NB4 (cell line): ENCODE measurements at places on chromosomes 1 and 21.

DNA sequence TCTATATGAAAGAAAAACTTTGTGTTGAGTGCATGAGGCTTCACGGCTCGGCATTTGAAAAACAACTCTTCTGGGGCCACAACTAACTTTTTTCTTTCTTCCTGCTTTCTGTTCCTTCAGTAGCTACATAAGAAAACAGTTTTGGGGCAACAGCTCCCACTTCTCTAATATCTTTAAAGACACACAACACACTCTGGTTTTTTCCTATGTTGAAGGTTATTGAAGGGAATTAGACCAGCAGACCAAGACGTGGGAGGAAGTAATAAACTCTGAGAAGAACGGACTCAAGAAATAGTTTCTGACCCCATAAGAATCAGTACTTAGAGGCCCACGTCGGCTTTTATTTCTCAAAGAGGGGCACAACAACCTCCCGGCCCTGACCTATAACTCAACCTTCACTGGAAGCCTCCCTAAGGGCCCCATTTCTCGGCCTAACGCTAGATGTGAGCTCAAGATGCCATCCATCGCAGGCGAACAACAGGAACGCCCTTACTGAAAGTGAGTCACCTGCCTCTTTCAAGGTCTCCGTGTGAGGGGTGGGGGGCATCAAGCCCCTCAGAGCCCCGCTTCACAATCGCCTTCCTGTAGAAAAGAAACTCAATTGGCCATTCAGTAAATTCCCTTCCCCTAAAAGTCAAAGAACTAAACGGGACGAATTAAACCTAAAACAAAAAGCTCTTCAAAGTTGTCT, 844 bp downstream of the ZMYM6 start:
- DNase-seq = peak; percentile 64

DNA sequence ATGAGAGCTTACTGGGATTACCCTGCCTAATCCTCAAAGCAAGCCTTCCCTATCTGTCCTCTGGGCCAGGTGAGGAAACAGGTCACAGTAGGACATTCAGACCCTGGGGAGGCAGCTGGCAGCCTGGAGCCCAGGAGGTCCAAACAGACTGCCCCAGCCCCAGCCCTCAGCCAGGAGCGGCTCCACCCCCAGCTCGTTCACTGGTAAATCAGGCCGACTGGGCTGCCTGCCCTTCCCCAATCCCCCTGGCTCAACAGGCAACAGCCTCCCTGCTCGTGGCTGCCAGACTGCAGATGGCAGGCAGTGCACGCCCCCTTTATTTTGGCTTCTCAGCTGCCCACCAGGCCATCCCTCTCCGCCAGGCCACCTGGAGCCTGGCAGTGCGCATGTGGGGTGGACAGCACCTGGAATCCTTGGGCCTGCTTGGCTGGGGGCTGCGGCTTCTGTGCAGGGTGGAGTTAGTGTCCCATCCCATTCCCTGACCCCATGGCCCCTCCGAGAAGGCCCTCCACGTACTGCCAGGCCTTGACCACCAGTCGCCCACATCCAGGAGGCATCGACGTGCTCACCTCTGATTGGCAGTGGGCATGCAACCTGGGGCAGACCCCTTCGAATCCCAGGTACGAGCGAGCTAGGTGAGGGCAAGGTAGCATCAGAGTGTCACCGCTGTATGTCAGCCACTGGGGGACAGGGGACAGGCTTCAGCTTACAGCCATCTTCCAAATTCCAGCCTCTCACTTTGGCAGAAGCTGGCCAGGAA, 11.2 kb upstream of the ZNF670 start:
- no peak for DNase-seq

GRCh38 chr1:8013800-8014199, 12.3 kb downstream of the ERRFI1 start:
- DNase-seq = no peak

- no peak for DNase-seq
These were observed 2.8 kb upstream of the TFF2 start for GRCh38 chr21:42353623-42354022.
